ENCODE measurements at places on chromosomes 3 and 15.

DNA sequence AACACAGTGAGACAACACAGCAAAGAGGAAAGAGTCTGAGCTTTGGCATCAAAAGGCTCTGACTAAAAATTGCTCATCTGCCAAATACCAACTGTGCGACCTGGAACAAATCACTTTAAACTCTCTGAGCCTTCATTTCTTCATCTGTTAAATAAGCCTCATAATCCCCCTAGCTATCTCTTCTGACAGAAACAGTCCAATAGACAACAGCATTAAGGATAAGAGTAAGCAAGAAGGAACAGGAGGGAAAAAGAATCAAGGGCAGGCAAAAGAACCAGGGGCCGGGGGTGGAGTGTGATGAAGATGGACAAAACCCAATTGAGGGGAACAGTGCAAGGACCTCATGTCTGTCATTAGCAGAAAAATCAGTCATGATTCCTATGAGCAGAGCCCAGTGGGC lies 79.4 kb upstream of the SETMAR start:
- DNase-seq = no peak

DNA sequence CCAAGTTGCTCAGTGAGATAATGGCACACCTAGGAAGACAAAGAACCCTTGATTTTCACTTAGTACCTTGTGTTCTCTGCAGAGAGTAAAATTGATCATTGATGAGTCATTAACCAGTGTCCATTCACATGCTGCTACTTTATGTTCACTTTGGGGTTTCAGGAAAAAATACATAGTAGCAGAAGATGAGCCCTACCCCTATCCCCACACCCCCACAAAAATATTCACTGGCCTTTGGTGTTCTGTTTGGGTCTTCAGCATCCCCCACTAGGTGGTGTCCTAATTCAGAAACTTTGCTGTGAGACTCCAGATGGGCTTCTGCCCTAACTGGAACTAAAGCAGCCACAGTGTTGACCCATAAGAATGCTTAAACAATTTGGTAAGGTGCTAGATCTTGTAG lies 178.8 kb downstream of the KLHL25 start:
- DNase-seq = peak; percentile 56

- DNase-seq = no peak
These were observed 17.3 kb upstream of the GBE1 start for GRCh38 chr3:81778678-81779182.

DNA sequence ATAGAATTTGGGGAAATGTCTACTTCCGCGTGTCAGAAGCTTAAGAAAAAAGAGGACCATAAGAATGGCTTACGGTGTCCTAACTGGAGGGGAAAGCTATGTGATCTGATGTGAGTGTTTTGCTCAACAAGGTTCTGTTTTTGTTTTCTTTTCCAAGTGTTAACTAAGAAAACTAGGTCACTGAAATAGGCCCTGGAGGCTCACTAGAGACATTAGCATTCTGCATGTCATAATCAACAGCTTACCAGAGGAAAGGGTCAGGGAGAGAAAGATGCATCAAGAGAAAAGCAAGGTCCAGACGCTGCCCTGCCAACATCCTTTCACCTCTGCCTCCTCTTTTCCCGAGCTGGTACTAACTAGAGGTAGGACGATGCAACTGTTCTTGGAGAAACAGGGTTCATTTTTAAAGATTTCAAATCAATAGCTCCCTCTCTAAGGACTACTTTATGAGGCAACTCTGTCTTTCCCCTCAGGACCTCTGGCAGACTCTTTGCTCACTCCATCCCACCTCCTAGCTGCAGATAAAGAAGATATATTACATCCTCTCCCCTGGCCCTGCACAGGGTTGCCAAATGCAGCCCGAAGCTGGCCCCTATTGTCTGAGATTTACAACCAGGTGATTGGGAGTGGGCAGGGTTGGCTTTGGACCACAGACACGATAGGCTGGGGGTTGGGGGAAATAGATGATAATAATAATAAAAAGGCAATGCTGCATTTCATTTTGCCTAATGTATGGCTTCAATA lies 209.9 kb upstream of the SLC2A2 start:
- no peak for DNase-seq

DNA sequence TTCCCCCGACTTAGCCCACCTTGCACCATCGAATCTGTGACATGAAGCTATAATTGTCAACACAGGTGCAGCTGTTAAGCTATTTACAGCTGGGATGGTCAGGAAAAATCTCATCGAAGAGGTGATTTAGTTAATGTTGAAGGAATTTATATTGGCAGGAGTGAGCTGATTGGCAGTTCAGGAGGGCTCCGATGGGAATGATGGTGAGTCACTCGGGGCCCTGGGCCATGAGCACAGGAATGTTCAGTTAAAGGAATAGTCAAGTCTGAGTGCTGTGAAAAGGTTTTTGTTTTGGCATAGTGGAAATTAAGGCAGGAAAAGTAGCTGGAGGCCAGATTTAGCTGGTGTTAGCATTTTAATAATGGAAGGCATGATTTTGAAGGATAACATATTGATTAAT lies 95.7 kb downstream of the OXSM start:
- no peak for DNase-seq

- no peak for DNase-seq
These were observed 198.7 kb upstream of the LYSMD4 start for GRCh38 chr15:99931703-99932603.

GRCh38 chr3:144407335-144407734 lies 435.7 kb downstream of the DIPK2A start:
- DNase-seq = no peak

GRCh38 chr3:76044601-76045600 lies 259.6 kb upstream of the ZNF717 start:
- peak; percentile 49 for DNase-seq

DNA sequence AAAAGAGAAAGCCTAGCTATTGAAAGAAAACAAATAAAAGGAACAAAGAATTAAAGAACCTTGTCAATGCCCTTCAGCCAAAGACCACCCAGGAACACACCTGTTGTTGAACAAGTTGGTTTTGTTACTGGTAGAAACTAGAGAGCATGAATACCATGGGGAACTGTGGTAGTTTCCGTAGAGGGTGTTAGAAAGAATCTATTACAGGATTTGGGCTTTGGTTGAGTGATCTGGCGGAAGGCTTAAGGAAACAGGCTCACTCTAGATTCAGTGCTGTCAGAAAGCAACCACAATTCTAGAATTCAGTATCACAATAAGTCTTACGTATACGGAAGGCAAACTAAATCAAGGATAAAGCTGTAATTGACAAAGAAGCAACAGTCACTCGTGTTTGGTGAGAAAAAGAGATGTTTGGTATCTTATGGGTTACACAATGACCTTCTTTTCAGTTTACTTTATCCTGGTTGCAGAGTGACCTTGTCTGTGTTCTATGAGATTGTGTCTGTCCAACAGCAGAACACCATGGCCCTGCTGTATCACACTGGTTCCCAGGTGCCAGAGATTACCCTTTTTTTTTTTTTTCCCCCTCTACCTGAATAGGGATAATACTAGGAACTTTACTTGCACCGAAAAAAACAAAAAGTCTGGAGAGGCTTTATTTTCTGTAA lies 265.9 kb downstream of the SHQ1 start:
- DNase-seq = no peak

DNA sequence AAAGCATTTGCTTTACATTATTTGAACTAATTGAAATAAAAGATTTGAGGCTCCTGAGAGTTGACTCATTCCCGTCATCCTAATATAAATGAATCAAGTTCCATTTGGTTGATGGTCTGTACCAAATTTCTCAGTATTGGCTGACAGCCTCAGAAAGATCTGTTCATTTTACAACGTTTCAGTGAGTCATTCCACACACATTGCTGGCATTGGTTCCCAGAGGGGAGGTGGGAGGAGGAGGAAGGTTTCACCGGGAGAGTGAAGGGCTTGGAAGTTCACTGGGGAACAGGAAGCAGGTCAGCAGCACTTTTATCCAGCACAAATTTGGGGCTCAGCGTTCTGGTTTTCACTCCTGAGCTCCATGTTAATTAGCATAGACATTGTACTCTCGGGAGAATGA lies 176.7 kb upstream of the CADPS start:
- DNase-seq = no peak
